ENCODE measurements at places on chromosomes 12 and 14.

- DNase-seq: no peak
Observed at GRCh38 chr12:125015680-125016310, 22.4 kb downstream of the BRI3BP start.

DNA sequence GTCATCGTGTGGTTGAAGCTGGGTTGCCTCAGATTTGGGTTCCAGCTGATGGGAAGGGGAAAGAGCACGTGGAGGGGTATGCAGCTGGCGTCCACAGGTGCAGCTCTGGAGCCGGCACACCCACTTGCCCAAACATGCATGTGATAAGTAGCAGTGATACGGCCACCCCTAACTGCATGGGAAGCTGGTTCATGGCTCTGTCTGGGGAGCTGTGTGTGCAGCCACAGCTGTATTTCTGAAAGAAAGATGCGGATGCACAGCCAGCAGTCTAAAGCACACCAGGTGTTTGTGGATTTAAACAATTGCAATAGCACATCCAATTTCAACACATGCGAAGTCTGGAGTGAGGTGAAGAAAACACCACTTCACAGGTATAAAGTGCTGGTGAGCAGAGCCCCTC lies 181.4 kb downstream of the EFCAB11 start:
- DNase-seq: no peak

GRCh38 chr14:79274641-79275291 lies 936.5 kb downstream of the DIO2 start:
- DNase-seq: no peak

DNA sequence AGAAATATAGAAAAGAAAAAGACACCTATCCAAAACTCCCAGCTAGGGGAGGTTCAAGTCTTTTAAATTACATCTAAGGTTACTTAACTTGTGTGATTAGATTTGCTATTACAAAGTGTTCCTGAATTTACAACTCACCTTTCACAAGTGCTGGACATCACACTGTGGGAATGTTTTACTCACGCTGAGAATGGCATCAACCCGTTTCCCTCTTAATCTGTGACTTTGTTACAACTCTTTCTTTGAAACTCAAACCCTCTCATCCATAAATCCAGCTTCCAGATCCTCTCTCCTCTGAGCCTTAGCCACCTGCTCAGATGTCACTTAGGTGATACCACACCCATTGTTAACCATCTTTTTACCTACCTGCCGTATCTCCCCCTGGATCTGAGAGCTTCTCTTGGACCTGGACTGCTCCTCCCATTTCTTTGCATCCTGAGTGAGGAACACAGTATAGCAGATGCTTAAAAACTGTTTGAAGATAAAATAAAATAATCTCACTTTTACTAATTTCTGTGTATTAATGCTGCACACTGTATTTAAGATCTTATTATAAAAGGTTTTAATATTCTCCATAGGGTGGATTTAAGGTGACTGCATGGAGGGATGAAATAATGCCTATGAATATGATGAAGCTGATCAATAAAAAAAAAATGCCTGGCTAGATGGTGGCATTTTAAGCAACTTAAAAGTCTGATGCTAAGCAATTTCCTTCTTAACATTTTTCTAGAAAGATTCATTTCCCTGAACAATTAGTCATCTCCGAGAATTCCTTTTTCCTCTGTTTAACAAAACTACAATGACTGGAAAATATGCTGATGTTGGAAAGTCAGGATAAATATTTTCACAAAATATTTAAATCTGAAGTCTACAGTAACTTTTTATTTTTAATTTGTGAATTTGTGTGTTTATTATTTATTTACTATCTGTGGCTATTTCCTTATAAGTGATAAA lies 39.1 kb upstream of the NAP1L1 start:
- DNase-seq: no peak

- no peak for DNase-seq
Observed at GRCh38 chr12:96636895-96637294, 147.5 kb downstream of the CFAP54 start.

- DNase-seq: no peak
Observed at GRCh38 chr12:124549629-124550028, 17.8 kb downstream of the NCOR2 start.

Measured in stimulated activated CD8-positive, alpha-beta memory T cell treated with anti-CD3 and anti-CD28 coated beads, Interleukin-4, amount 100 ng/mL, for 1 hour (primary cell).